ENCODE measurements at places on chromosomes 16 and 17.

GRCh38 chr17:247767-248166, 66.3 kb upstream of the DOC2B start:
- DNase-seq: no peak

DNA sequence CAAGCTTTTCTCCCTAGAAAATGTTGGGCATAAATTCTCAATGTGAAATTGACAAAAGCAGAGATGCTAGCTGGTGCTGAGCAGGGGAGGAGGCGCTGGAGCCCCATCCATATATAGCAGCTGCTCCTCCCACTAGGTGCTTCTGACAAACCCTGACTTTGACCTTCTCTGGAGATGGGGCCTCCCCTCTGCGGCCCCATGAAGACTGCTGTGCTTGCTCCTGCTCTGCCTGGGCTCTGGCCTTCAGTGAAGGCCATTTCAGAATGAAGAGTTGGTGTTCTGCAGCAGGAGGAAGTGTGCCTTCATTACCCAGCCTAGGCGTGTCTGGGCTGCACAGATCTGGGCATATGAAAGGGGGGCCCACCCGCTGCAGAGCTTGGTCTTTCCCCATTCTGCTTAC, 29.7 kb downstream of the ASIC2 start:
- no peak for DNase-seq

DNA sequence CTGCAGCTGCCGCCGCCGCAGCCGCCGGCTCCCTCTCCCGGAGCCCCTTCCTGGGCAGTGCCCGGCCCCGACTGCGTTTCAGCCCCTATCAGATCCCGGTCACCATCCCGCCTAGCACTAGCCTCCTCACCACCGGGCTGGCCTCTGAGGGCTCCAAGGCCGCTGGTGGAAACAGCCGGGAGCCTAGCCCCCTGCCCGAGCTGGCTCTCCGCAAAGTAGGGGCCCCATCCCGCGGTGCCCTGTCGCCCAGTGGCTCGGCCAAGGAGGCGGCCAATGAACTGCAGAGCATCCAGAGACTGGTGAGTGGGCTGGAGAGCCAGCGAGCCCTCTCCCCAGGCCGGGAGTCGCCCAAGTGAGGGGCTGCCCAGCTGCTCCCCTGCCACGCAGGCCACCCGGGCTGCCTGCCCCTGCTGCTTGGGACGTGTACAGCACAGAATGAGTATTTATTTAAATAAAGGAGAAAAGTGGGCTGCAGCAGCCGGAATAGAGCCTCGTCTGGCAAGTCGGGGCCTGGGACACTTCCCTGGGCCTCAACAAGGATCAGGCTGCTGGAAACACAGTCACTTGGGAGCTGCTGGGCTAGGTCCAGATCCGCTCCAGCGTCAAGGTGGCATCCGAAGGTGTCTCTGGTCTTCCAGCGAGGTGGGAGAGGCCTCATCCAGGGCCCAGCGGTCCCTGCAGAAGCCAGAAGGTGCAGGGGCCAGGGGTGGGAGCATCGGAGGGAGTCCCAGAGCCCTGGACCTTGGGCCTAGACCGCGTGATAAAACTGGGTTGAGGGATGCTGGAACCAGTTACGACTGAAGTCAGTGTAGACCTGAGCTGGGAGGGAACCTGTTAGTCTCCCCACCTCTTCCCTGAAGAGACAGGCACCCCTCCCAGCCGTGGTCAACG, 8.8 kb downstream of the TBX2 start:
- DNase-seq: no peak

DNA sequence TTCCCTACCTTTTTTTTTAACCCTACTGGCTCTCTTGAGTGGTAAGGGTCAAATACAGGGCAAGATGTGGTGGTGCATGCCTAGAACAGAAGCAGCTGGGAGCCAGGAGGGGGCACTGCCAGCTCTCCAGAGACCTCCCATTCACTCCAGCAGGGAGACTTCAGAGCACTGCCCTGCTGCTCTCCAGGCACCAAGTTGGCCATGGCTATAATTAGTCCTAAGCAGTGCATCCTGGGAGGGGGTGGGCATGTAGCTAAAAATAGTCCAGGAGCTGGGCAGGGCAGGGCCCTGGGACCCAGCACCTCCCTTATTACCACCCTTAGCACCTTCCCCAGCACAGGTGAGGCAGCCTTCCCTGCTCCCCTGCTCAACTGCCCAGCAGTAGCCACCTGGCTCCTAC, 3.5 kb downstream of the CORO6 start:
- no peak for DNase-seq

Data from stimulated activated CD4-positive, alpha-beta T cell treated with anti-CD3 and anti-CD28 coated beads, Interleukin-15, amount 100 ng/mL, for 1 hour (primary cell).